ENCODE measurements at places on chromosomes 7 and 10.

DNA sequence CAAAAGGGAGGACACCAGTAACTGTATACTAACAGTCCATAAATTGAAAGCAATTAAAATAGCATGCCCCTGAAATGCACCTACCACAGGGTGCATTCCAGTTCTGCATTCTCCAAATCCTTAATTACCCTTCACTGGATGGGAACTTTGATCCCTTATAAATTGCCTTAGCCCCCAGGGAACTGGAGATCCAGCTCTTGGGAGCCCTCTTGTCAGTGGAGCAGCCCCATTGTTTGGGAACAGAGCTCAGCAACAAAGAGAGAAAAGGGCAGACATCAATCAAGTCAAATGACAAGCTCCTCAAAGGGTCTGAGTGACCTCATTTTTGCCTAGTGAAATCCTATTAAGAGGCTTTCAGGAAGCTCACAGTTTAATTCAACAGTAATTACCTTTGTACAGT is 472.6 kb downstream of the XPNPEP1 start:
- no peak for DNase-seq

DNA sequence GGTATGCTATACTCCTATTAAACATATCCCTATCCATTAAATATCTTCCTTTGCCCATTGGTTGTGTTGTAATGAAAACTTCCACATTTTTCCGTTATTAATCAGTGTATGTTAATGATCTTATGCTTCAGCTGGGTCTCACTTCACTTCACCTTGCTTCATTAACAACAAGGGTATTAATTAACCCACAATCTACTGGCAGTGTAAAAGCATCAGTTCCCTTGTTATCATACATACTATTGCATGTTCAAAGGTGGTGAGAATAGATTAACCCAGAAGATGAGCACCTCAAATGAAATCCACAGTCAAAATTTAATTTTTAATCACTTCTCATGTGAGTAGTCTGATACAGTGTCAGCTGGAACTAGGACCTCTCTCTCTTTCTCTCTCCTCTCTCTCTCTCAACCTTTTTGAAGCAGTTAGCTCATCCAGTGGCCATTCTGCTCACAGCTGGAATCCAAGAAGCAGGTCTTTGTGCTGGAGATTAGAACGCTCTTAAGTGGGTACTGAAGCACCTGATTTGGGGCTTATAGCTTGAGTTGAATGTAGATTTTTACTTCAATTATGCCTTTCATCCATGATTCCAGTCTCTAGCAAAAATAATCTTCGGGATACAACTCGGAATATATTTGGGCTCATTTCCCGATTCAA is 172.3 kb downstream of the RAPGEF5 start:
- DNase-seq = no peak

- DNase-seq = no peak
Observed at GRCh38 chr7:43535810-43536585, 46.9 kb upstream of the STK17A start.

- no peak for DNase-seq
Observed at GRCh38 chr7:28865601-28866144, 92.5 kb downstream of the TRIL start.

DNA sequence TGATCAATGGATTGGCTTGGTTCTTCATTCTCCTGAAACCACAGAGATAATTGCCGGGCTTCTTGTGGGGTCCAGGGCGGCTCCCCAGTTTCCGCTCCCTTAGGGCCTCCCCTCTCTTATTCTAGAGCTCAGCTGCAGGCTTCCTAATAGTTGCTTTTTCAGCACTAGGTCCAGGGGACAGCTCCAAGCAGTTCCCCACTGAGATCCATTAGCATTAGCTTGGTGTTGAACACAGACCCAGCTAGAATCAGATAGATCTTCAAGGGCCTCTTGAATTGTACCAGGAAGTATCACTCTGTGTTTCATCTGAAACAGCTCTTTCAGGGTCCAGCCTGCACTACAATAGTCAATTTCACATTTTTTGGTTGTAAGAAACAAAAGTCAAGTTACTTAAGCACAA is 238.7 kb downstream of the SEC23IP start:
- no peak for DNase-seq

GRCh38 chr7:17301471-17302456 is 3.3 kb downstream of the AHR start:
- DNase-seq = peak; percentile 10

- peak; percentile 68 for DNase-seq
Observed at GRCh38 chr7:150448789-150449147, 1.7 kb upstream of the GIMAP8 start.

- DNase-seq = no peak
Observed at GRCh38 chr7:66921396-66921917, 432 bp downstream of the TMEM248 start.

Measured in stimulated activated CD8-positive, alpha-beta memory T cell treated with anti-CD3 and anti-CD28 coated beads, Interleukin-2, amount 100 ng/mL, for 48 hours (primary cell).